ENCODE measurements at places on chromosomes 13 and 19.

- no peak for DNase-seq
Measured at GRCh38 chr19:45975306-45976070, 1.8 kb upstream of the NOVA2 start.

DNA sequence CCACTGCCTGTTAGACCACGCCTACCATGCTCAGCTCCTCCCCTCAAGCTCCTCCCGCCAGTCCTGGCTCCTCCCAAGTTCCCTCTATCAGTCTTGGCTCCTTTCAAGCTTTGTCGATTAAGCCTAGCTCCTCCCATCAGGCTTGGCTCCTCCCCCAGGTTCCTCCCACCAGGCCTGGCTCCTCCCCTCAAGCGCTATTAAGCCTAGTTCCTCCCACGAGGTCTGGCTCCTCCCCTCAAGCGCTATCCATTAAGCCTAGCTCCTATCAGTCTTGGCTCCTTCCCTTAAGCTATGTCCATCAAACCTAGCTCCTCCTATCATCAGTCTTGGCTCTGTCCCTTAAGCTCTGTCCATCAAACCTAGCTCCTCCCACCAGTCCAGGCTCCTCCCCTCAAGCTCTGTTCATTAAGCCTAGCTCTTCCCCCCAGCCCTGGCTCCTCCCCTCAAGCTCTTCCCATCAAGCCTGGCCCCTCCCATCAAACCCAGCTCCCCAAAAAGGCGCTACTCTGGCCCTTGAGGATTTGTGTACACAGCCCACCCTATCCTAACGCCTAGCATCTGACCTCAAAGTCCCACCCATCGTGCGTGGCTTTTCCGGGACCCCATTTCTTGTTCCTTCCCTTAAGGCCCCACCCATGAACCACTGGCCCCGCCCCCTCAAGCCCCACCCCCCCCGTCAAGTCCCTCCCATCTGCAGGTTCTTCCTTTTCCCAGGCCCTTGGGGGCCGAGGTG lies 10.0 kb downstream of the CAMSAP3 start:
- DNase-seq = no peak

GRCh38 chr19:54230031-54230430 lies 7.2 kb upstream of the LILRB3 start:
- no peak for DNase-seq

- no peak for DNase-seq
Measured at GRCh38 chr19:35389192-35389861, 18.5 kb downstream of the GPR42 start.

- no peak for DNase-seq
Measured at GRCh38 chr19:2239771-2240770, 3.4 kb downstream of the SF3A2 start.

- no peak for DNase-seq
Measured at GRCh38 chr19:31312677-31313244, 36.5 kb downstream of the TSHZ3 start.

GRCh38 chr19:10544242-10544752 lies 593 bp downstream of the ATG4D start:
- no peak for DNase-seq

GRCh38 chr13:102651892-102652291 lies 43.0 kb downstream of the METTL21C start:
- DNase-seq = no peak

- DNase-seq = no peak
Measured at GRCh38 chr13:47170971-47171370, 274.1 kb upstream of the HTR2A start.

DNA sequence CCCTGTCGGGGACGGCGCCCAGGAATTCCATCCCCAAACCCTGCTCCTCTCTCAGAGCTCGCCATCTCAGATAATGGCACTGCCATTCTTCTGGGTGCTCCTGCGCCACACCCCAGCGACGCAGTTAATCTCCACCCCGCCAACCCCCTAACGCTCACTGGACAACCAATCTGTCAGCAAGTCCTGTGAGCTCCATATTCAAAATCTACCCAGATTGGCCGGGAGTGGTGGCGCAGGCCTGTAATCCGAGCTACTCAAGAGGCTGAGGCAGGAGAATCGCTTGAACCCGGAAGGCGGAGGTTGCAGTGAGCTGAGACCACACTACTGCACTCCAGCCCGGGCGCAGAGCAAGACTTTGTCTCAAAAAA lies 18.6 kb downstream of the FCGBP start:
- DNase-seq = no peak

- no peak for DNase-seq
Measured at GRCh38 chr13:40563350-40564125, 102.9 kb downstream of the FOXO1 start.

GRCh38 chr13:109883181-109884180 lies 97.1 kb upstream of the IRS2 start:
- DNase-seq = no peak

DNA sequence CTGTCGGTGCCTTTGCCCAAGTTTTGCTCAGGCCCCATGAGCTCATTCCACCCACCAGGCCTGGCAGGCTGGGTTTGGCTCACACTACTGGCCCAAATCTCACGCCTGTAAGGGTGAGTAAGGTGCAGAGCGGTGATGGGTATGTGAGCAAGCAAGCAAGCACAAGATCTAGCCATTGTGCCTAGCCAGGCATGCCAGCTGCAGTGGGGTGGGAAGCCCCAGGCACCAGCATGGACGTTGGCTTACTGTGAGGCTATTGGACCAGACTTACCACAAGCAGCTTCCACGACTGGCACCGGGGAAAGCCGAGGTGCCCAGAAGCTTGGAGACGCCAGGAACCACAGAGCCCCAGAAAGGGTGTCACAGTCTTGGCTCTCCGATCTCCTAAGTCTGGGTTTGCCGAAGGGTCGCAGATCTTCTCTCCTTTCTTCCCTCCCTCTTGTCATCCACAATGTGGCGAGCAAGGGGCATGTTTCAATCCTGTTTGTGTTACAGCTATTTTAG lies 2659.4 kb upstream of the PCDH20 start:
- no peak for DNase-seq

DNA sequence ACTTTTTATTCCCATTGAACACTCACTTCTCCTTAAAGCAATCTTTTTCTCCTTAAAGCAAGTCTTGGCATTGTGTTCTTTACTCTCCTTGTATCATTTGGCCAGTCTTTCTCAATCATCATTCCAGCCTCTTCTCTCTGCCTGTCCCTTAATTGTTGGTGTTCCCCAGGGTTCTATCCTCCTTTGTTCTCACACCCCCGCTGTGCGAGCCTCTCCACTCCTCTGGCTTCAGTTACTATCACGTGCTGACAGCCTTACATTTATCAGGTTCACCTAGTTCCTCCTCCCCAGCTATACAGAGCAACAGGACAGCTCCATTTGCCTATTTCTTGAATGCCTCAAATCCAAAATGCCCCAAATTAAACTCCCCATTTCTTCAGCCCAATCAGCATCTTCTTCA lies 24.6 kb downstream of the CYSLTR2 start:
- no peak for DNase-seq

DNA sequence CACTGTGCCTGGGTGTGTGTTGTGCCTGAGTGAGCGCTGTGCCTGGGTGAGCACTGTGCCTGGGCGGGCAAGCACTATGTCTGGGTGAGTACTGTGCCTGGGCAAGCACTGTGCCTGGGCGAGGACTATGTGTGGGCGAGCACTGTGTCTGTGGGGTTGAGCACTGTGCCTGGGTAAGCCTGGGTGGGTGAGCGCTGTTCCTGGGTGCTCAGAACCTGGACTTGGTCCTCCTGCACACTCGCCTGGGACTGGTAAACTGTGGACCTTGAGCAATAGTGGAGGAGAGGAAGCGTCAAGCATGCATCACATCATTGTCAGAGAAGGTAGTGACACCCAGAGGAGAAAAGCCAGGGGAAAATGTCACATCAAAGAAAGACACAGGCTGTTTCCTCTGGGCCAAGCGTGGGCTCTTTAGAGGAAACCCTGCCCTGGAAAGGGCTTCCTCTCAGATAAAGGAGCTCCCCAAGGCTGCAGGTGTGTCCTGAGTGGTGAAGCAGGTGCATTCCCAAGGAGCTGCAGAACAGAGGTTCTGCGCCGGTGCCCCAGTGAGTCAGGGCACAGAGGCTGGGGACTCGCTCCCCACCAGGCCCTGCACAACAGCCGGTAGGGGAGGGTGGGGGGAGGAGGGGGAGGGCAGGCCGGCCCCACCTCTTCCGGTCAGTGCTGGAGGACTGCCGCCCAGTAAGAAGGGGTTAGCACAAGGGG lies 141.2 kb downstream of the TEX29 start:
- DNase-seq = no peak

DNA sequence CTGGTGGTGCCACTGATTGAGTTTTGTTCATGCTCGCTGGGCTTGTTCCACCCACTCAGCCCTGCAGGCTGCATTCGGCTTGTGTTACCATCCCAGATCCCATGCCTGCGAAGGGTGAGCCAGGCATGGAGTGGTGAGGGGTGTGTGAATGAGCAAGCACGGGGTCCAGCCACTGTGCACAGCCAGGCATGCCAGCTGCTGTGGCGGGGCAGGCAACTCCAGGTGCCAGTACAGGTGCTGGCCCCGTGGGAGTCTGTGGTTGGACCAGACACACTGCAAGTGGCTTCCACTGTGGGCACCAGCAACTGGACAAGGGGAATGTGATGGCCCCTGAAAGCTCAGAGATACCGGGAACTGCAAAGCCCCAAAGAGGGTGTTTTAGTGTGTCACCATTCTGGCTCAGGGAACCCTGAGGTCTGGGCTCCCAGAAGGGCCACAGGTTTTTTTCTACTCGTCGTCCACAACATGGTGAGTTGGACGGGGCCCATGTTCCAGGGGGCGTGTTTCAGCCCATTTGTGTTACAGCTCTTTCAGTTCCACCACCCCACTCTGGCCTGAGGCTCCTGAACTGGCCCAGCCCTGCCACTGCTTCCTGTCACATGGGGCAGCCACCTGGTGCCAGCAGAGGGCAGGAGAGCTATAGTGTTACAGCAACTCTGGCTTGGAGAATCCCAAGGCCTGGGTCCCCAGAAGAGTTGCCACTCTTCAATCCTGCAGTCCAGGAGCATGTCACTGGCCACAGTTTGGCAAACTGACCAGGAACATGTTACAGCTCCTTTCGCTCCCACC lies 217.0 kb upstream of the OBI1 start:
- DNase-seq = no peak

GRCh38 chr13:68023838-68024581 lies 793.9 kb upstream of the PCDH9 start:
- no peak for DNase-seq
